ENCODE measurements at places on chromosomes 2 and 18. TPM values are rescaled to one million over a fixed set of nuclear protein-coding genes. Genes with fewer than 3 reads are reported as not detected.

LRATD1 gene
- not detected for total RNA-seq

MC4R gene
- total RNA-seq = not detected

SCTR gene
- total RNA-seq = not detected

CIDEA gene
- not detected for total RNA-seq

ITGB6 gene
- not detected for total RNA-seq

NETO1 gene
- total RNA-seq = not detected

PROM2 gene
- total RNA-seq = 0.03 TPM

ZDBF2 gene
- 6.9 TPM for total RNA-seq

PCARE gene
- not detected for total RNA-seq

LIMS2 gene
- total RNA-seq = 5.8 TPM

DSEL gene
- 0.06 TPM for total RNA-seq

SLC4A5 gene
- not detected for total RNA-seq

NHEJ1 gene
- total RNA-seq = 31.7 TPM

KCNJ3 gene
- not detected for total RNA-seq

NOL4 gene
- total RNA-seq = not detected

DSG4 gene
- total RNA-seq = not detected

KCNG2 gene
- total RNA-seq = 3.8 TPM

VAMP5 gene
- 1.9 TPM for total RNA-seq

EGR4 gene
- total RNA-seq = not detected

CYP27C1 gene
- total RNA-seq = 1.0 TPM

ALLC gene
- not detected for total RNA-seq

GPR55 gene
- not detected for total RNA-seq

COLEC11 gene
- 2.1 TPM for total RNA-seq

NTSR2 gene
- total RNA-seq = not detected

MYL1 gene
- total RNA-seq = not detected

SRD5A2 gene
- total RNA-seq = not detected

USP40 gene
- total RNA-seq = 23.8 TPM

HS6ST1 gene
- total RNA-seq = 45.4 TPM
